NCI-H1092 treated with DMSO at 0.1 percent for 48 hours (cell line): ENCODE measurements at places on chromosomes 6 and 20.

DNA sequence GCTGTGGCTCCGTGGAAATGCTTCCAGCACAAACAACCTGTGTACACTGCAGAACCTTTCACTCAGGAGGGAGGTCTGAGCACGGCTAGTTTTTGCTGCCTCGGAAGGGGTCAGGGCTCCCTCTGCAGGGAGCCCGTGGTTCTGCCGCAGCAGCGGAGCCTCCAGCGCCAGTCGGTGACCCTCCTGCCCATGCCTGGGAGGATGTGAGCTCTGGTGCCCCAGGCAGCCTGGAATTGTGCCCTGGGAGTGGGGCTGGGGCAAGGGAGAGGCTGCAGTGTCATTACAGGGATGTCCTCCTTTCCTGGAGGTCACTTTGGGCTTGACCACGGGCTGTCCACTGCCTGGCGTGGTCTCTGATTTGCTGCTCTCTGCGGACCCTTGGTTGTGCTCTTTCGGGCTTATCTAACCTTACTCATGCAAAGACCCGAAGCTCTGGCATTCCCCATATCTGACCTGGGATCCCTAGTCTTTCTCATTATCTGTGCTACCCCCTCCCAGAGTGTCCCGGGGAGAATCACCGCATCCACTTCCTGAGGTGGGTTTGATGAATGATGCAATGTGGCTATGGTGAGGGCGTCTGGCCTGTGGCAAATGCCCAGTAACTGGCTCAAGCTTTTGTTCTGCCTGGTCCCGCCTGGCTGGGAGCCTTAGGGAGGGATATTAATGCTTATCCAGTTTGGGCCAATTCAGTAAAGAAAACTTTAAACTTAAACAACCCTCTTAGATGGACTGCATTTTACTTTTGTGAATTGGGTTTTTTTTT lies 59.6 kb upstream of the TAGAP start:
- DNase-seq: peak; percentile 39

GRCh38 chr20:20205862-20206236 lies 153.5 kb downstream of the CFAP61 start:
- DNase-seq: no peak

DNA sequence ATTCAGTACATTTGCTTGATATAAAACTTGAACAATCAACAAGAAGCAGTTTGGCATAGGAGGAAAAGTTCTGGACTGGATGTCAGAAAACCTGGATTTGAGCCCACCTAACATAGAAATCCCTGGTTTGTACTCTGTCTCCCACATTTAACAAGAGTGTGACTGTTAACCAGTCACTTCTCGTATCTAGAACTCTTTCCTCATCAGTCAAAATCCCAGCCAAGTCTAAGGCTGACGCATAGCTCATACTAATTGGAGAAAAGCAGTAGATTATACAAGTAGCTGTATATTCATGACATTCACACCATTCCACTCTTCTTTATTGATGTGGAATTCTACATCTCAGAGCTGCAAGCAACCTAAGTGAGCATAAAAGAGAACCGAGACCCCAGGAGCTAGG lies 222.7 kb downstream of the PHACTR1 start:
- DNase-seq: no peak

GRCh38 chr20:25629816-25630499 lies 6.1 kb upstream of the NANP start:
- no peak for DNase-seq

DNA sequence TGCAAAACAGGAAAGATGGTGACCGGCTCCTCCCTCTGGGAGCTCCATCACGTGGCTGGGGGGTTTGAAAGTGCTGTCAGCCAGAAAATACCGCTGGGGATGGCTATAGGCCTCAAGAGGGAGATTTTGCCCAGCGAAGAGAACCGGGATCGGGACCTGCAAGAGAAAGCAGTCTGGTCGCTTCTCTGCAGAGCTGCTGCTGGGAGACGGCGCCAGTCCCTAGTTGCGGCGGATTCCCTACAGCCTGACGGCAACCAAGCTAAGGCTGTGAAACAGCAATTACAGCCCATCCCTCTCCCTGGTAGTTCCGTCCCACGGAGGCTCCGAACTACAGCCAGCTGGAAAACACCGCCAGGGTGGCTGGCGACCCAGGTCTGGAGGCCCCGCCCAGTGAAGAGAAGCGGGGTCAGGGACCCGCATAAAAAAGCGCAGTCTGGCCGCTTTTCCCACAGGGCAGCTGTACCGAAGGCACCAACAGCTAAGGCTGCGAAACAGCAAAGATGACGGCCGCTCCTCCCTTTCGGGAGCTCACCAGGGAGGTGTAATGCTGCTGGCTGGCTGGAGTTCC lies 238.1 kb upstream of the IRAK1BP1 start:
- no peak for DNase-seq

DNA sequence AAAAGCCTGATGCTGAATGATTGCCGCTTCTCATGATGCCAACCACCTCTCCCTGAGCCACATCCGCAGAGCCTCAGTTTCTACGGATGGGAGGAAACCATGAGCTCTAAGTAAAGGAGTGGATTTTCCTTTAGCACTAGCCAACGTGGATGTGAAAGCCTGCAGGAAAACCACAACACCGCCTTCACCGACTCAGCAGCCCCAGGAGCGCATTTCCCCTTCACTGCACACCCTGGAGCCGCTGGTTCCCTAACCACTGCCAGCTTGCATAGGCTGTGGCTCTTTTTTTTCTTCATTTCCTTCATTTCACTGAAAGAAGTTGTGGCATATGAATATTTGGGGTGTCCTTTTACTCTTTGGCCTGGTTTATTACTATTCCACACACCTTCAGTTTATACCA lies 50.5 kb upstream of the SSTR4 start:
- DNase-seq: no peak

GRCh38 chr20:3222635-3223600 lies 13.6 kb downstream of the ITPA start:
- peak; percentile 98 for DNase-seq

GRCh38 chr6:25275436-25275835 lies 3.7 kb upstream of the CARMIL1 start:
- DNase-seq: no peak

- DNase-seq: no peak
These were observed 16.4 kb downstream of the TAAR2 start for GRCh38 chr6:132607544-132608233.

- DNase-seq: no peak
These were observed 9.5 kb upstream of the SRXN1 start for GRCh38 chr20:662277-663192.

DNA sequence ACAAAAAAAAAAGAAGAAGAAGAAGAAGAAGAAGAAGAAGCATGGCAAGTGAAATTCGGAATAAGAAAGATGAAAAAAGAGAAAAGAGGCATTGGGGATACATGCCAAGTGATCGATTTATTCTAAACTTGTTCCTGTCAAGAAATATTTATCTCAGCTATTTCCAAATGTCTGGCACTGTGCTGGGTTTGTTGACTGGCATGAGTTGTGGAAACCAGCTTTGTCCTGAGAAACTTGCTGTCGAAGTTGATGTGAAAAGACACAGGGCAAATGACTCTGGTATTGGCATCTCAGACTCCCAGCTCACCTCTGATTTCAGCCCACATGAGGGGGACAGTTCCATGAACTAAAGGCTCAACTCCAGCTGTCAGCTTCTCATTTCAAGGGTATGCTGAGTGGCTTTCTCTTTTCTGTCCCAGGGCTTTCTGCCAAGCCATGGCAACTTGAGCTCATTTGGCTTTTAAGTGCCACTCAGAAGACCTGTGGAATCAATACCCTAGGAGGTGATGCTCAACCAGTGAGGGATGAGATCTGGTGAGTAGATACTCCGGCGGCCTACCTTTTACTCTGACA lies 253.3 kb upstream of the JAG1 start:
- DNase-seq: peak; percentile 9

DNA sequence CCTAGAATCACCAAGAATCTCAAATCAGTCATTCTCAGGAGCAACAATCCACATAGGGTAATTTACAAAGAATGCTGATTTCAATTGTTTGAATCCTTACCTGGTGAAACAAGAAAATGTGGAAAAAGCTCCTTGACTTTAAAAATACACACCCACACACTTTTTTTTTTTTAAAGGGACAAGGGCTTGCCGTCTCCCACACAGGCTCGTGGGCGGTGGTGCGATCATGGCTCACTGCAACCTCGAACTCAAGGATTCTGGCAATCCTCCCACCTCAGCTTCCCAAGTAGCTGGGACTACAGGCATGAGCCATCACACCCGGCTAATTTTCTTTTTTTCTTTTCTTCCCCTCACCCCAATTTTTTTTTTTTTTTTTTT lies 30.7 kb downstream of the PARD6B start:
- no peak for DNase-seq
